CD4-positive, alpha-beta T cell treated with Interferon alpha-2 for 1 hour (primary cell): ENCODE measurements at places on chromosomes 11 and 22.

DNA sequence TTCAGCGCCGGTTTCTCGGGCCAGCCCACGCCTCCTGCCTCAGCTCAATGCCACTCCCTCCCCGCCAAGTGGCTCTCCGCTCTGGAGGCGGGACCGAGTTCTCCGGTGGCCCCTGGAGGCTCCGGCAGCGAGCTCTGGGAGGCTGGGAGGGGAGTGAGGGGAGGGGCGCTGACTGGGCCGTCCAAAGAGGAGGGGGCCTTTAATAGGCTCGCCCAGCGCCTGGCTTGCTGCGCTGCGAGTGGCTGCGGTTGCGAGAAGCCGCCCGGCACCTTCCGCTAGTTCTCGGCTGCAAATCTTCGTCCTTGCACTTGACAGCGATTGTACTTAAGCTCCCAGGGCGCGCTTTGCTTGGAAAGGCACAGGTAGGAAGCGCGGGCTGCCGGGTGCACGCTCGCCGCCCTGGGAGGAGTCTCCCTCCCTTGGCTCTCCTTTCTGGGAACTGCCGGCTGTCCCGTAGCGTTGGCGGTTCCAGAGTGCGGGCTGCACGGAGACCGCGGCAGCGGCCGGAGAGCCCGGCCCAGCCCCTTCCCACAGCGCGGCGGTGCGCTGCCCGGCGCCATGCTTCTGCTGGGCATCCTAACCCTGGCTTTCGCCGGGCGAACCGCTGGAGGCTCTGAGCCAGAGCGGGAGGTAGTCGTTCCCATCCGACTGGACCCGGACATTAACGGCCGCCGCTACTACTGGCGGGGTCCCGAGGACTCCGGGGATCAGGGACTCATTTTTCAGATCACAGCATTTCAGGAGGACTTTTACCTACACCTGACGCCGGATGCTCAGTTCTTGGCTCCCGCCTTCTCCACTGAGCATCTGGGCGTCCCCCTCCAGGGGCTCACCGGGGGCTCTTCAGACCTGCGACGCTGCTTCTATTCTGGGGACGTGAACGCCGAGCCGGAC is at the start of gene ADAMTS15:
Gene ADAMTS15, plus strand, starts transcription at position 230 of the 894 bp plus-strand sequence. Its CDS starts 329 bp downstream, at position 559.
- no peak for DNase-seq

- no peak for DNase-seq
These were observed 8.7 kb upstream of the PIWIL4 start for GRCh38 chr11:94558468-94558867.

DNA sequence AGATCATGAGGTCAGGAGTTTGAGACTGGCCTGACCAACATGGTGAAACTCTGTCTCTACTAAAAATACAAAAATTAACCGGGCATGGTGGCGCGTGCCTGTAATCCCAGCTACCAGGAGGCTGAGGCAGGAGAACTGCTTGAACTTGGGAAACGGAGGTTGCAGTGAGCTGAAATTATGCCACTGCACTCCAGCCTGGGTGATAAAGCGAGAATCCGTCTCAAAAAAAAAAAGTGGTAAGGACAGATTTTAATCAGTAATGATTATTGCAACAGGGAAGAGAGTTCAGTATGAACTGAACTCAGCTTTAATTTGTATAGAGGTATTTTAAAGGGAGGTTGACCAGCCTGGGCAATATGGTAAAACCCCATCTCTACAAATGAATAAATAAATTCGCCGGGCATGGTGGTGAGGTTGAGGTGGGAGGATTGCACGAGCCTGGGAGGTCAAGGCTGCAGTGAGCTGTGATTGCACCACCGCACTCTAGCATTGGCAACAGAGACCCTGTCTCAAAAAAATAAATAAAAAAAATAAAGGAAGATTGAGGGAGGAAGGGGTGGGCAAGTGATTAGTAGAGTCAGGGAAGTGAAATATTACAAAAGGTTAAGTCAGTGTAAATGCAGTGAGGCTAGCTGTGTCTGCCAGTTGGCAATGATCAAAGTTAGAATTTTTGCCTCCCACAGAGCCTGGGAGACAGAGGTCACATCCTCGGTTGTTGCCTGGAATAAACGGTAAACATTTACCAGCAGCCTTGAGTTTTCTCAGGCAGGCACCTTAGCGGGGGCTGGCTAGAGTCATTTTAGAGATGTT is 2.6 kb upstream of the MCM5 start:
- DNase-seq = no peak

- no peak for DNase-seq
These were observed 43.1 kb downstream of the TRAF6 start for GRCh38 chr11:36467012-36467411.

DNA sequence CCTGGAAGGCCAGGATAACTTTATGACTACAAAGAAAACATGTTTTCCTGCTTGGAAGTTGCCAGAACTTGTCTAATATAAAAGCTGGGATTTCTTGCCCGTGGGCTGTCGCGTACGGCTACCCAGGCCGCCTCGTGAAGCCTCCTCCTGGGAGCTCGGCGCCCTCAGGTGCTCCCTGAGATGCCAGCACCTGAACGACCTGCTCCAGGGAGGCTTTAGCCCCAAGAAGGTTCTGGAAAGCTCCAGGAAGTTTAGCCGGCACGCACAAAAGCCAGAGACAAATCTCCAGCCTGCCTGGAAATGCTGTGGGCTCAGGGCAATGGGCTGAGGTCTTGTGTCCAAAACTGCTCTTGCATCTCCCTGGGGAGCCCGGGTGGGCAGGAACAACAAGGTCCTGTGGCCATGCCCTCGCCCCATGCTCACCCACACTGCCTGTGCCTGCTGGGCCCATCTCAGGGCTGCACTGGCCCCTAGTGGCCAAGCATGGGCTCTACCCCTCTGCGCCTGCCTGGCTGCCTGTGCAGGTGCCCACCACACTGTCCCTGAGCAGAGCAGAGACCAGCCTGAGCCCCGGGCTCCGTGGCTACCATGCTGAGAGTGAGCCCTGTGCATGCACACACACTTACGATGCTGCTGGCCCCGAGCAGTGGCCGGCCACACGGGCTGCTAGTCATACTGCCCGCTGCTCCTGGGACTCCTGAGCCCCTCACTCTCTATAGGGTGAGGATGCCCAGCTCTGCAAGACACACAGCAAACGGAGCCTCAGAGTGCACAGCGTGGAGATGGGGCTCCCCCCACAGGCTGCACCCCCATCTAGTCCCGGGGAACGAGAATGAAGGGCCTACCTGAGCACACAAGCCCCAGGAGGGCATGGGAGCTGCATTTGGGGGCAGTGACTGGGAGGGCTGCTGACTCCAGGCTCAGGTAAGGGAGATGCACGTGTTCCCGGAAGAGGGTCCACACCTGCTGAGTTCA is 4.9 kb upstream of the CELSR1 start:
- DNase-seq = peak; percentile 75

DNA sequence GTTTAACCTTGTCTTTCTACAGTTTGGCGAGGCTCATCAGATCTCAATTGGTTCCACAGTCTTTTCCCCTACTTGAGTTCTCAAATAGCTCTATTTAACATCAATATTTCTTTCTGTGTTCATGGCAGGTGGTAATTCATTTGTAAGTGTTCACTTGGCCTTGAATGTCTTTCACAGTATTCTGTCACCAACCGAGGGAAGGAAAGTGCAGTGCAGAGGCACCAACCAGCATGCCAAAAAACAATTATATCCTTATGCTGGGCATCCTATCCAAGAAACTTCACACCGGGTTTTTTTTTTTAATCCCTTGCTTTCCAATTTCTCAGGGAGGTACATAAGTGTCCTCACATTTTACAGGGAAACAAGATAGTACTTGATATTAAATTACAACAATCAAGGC is 55.0 kb upstream of the ZC3H12C start:
- DNase-seq = no peak

GRCh38 chr11:103202048-103202651 is 92.9 kb downstream of the DYNC2H1 start:
- DNase-seq = peak; percentile 6

- no peak for DNase-seq
These were observed 8.7 kb downstream of the PPFIBP2 start for GRCh38 chr11:7522546-7522945.

- DNase-seq = no peak
These were observed 10.3 kb upstream of the NEFH start for GRCh38 chr22:29469755-29470154.

DNA sequence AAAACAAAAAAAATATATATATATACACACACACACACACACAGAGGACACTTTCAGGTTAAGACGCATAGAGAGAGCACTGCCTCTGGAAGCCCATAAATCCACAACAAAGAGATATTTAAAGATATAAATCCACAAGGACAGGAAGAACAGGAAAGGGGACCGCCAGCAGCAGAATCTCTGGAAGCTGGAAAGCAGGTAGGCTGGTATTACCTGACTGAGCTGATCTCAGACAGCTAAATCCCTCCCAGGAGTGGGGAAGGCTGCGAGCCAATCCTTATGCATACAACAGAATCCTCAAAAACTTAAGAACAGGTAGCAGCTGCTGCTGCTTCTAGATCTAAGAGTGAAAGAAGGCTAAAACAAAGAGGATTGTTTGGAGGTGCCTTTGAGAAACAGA is 1.8 kb upstream of the MCAT start:
- no peak for DNase-seq

- no peak for DNase-seq
These were observed 4.3 kb downstream of the TOB2 start for GRCh38 chr22:41442240-41442792.

DNA sequence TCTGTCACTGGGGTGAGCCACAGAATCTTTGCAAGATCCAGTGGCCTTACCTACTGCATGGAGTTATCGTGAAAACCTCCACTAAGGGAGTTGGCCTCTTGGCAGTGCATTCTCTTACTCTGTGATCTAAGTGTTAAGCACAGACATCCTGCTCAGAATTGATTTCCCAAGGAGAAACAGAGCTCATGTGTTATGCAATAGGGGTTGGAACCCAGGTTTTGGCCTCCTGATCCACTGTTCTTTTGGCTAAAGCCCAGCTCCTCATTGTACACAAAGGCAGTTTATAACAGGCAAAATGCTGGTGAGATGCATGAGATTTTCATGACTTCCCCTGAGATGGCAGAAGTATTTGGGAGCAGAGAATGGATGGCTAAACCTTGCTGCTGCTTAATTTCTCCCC is 11.8 kb downstream of the DTX4 start:
- DNase-seq = no peak

GRCh38 chr22:39437791-39438704 is 18.8 kb upstream of the MGAT3 start:
- DNase-seq = no peak

GRCh38 chr11:116840224-116840745 is 2.9 kb upstream of the APOA1 start:
- no peak for DNase-seq

- peak; percentile 82 for DNase-seq
These were observed 43.6 kb downstream of the LRRC32 start for GRCh38 chr11:76626921-76627401.

GRCh38 chr11:27234043-27234668 is 128.9 kb downstream of the CCDC34 start:
- no peak for DNase-seq

DNA sequence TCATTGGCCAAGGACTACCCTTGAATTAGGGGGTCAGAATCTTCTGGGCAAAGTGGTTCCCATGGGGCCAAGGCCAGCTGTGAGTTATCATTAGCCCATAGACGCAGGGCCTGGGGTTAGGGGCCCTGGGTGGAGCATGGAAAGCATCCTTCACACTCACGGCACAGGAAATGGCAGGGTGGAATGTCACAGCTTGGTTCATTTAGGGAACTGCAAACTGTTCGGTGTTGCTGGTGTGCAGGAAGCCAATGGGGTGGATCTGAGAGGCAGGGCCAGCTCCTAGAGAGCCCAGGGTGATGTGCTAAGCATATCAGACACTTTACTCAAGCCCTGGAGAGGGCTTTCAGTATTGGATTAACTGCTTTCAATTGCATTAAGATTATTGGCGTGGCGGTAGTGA is 42.9 kb downstream of the TECTA start:
- DNase-seq = no peak

DNA sequence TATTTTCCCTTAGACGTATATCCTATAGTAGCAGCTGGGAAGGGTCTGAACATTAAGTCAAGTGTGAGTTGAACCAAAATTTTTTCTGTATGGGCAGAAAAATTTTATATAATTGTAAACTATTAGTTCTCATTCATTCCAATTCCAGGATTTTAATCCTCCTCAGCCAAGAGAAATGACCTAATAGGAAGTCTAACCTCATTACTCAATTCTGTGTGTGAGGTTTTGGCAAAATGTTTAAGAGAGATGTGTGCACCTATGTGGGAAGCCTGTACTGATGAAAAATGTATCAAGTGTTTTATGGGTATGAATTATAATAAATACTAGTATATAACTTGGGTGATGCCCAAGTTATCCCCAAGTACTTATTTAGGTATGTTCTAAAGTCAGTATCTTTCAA is 311.6 kb upstream of the PITPNB start:
- DNase-seq = no peak

DNA sequence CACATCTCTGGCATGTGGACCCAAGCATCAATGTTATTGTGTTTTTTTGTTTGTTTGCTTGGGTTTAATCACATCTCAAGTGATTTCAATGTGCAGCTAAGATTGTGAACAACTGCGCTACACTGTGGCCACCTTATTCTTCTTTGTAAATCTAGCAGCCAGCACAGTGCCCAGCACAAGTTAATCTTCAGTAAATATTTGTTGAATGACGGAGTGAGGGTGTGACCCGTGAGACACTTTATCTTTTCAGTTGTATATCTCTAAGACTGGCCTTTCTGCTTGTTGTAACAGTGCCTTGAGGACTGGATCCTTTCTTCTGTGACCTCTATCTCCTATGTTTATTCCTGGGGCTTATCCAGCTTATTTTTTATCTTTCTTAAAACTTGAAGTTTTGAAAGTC is 21.4 kb upstream of the AMOTL1 start:
- DNase-seq = no peak

DNA sequence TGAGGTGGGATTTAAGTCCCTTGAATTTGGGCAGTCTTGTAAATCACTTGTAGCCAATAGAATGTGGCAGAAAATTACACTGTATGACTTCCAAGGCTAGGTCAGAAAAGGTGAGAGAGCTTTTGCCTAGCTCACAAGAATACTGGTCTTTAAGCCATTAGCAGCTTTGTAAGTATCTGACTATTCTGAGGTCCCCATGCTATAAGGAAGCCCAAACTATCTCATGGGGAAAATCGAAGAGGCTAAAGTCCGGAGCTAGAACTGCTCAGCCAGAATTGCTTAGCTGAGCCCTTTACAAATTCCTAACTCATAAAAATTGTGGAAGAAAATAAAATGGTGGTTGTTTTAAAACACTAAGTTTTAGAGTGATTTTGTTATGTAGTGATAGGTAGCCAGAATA is 13.0 kb downstream of the FAR1 start:
- DNase-seq = no peak

DNA sequence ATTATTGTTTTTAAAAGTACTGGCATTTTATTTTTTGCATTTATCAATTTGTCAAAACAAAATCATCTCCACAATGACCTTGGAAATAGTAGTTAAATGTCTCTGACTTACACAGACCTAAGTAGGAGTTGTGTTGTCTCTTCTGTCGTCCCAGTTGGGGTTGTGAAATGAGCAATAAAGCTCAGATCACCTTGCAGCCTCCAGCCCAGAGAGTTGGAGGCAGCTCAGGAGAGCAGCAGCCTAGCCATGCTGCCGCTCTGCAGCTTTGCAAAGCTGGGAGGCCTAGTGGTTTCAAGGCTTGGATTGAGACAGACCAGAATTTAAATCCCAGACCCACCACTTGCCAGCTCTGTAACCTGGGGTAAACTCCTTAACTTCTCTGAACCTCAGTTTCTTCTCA is 65.2 kb upstream of the CRYBB3 start:
- no peak for DNase-seq

GRCh38 chr11:19407677-19408270 is 167.0 kb upstream of the E2F8 start:
- DNase-seq = no peak

GRCh38 chr11:10225553-10225952 is 68.5 kb downstream of the SBF2 start:
- no peak for DNase-seq
